RCC 7860 (cell line): ENCODE measurements at places on chromosomes 7 and 10.
A peak's percentile ranks its signal among the peaks of the same experiment; 100 is the strongest.

DNA sequence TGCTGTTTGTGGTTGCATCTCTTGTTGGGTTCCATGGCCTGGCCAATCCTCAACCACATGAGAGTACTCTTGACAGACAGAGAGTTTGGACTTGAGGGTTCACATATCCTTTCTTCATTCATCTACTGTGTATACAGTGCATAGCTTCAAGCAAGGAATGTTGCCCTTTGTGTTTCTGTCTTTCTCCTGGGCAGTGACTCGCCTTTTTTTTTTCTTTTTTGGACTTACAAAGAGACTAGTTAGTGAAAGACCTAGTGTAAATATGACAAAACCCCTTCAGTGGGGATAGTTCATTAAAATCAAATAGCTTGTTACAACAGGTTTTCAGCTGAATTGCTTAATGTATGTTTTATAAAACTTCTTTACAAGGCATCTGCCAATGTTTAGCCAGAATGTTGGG, 290.2 kb downstream of the FGFR2 start:
- DNase-seq: no peak

- DNase-seq: peak; percentile 17
Observed at GRCh38 chr10:101214446-101215396, 14.5 kb downstream of the LBX1 start.

DNA sequence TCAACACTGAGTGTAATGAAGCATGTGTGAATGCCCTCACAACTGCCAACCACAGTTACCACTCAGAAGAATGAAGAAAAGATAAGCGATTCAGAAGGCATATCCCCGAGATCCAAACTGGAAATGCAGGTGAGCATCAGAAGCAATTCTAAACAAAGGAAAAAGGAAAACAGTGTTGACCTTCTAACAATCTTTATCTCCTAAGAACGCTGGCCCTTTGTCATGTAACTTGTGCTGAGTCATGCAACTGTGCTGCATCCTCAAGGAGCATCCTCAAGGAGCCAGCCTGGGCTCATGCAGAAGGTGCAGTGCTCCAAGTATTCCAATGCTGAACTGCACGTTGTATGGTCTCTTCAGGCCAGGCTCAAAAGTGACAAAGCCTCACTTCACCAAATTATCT, 30.6 kb downstream of the SEC61G start:
- no peak for DNase-seq

GRCh38 chr10:121800831-121801230, 127.0 kb downstream of the ATE1 start:
- no peak for DNase-seq

- DNase-seq: no peak
Observed at GRCh38 chr10:29252811-29253689, 35.8 kb upstream of the LYZL1 start.
